Vagina (tissue), 2 donors: ENCODE measurements at places on chromosomes 1 and 21. TPM values are rescaled to one million over a fixed set of nuclear protein-coding genes. Genes with fewer than 3 reads are reported as not detected.

CASQ1 gene
- total RNA-seq = not detected

SELENBP1 gene
- 30.9 TPM for total RNA-seq

KRTAP21-2 gene
- not detected for total RNA-seq

WNT2B gene
- total RNA-seq = 16.0 TPM

DNA sequence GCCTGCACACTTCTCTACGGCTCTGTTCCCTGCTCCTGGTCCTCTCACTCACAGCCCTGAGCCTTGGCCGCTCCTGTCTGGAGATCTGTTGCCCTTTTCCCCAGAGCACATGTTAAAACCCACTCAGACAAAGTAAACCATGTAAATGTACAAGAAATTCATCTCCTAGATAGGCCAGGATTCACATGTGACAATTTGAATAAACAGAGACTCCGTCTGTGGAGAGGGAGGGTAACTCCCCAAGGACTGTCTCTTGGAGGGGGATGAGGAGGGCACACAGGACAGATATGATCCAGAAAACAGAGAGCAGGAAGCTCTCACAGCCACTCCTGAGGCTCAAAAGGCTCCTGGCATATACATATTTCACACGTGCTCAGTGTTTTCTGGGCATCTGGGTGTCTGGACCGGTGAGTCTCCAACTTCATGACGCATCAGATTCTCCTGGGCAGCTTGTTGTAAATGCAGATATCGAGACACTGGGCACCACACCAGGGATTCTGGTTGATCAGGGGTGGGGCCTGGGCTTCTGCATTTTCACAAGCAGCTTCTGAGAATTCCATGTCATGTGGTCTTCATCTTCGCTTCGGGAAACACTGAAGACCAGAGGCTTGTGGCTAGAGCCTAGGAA, 6.4 kb upstream of the KAZN start:
- no peak for DNase-seq

GRCh38 chr1:55010887-55011217, 12.1 kb downstream of the BSND start:
- no peak for DNase-seq
